ENCODE measurements at places on chromosomes 4 and X.

DNA sequence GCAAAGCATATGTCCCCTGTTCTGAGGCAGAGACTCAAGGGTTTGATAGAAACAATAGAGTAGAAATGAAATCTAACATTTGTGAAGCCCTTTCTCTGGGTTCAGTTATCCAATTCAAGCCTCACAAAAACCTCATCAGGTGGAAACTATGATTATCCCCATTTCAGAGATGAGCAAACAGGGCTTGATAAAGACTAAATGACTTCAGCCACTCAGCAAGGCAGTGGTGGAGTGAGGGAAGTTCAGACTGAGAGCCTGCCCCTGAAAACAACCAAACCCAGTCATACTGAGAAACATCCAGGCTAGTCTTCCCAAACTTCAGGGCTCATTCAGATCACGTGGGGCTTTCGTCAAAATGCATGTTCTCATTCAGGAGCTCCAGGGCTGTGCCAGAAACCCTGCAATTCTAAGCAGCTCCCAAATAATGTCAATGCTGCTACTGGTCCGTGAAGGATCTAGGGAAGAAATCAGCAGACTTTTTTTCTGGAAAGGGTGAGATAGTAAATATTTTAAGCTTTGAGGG, 109.6 kb upstream of the KIT start:
- no peaks in the 10 kb centered on the region for H3K36me3 ChIP-seq
- no peak for DNase-seq
- no peaks in the 10 kb centered on the region for H3K27me3 ChIP-seq
- H3K27ac ChIP-seq = no peak overlapping the region
- H3K4me3 ChIP-seq = no peak overlapping the region

- no peak overlapping the region for H3K27ac ChIP-seq
- DNase-seq = no peak
- no peaks in the 10 kb centered on the region for H3K4me1 ChIP-seq
- no peaks in the 10 kb centered on the region for H3K36me3 ChIP-seq
These were observed 48.8 kb upstream of the FAM9A start for GRCh38 chrX:8849945-8850344.

GRCh38 chrX:103475381-103475780, 43.9 kb downstream of the RAB40A start:
- no peaks in the 10 kb centered on the region for H3K4me1 ChIP-seq
- H3K27ac ChIP-seq = no peak overlapping the region
- H3K36me3 ChIP-seq = no peaks in the 10 kb centered on the region

- H3K4me3 ChIP-seq = no peak overlapping the region
- H3K27me3 ChIP-seq = no peaks in the 10 kb centered on the region
- no peaks in the 10 kb centered on the region for H3K4me1 ChIP-seq
- H3K27ac ChIP-seq = no peak overlapping the region
- peaks cover 2% of the 10 kb centered on the region for H3K36me3 ChIP-seq
These were observed 30.7 kb upstream of the SPON2 start for GRCh38 chr4:1203026-1203616.

DNA sequence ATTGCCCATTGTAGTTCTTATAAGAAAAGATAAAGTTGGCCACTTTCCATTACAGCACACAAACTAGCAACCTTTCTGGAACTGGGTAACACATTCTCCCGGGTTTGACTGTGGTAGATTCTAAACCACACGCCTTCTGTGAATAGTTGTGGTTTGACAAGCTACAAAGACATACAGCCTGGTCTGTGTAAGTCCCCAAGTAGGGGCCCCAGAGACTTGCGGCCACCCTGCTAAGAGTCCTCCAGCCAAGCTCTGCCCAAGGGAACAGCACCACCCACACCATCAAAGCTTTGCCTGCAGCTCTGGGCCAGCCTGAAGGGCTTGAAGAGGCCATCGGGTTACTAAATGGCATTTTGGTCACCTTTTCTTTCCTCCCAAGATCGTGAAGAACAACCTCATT, 203.4 kb downstream of the MAML3 start:
- H3K36me3 ChIP-seq = no peaks in the 10 kb centered on the region
- no peak overlapping the region for H3K4me3 ChIP-seq
- H3K27me3 ChIP-seq = no peaks in the 10 kb centered on the region
- H3K4me1 ChIP-seq = no peaks in the 10 kb centered on the region

GRCh38 chrX:96566878-96567277, 117.8 kb upstream of the DIAPH2 start:
- H3K4me1 ChIP-seq = no peaks in the 10 kb centered on the region
- no peak overlapping the region for H3K27ac ChIP-seq
- peaks cover 8% of the 10 kb centered on the region for H3K36me3 ChIP-seq
- H3K27me3 ChIP-seq = no peaks in the 10 kb centered on the region
- no peak overlapping the region for H3K4me3 ChIP-seq

DNA sequence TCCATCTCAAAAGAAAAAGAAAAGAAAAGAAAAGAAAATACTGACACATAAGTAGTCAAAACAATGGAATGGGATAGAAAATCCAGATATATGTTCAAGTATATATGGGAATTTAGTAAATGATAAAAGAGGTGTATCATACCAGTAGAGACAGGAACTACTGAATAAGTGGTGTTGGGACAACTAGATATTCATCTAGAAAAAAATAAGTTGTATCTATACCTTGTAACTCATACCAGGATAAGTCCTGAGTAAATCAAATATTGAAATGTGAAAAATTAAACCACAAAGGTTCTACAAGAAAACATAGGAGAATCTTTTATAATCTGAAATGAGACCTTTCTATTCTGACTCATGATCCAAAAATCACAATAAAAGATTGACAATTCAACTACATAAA, 58.5 kb downstream of the RBM47 start:
- DNase-seq = no peak
- H3K4me1 ChIP-seq = no peaks in the 10 kb centered on the region
- H3K36me3 ChIP-seq = peaks cover 13% of the 10 kb centered on the region
- H3K4me3 ChIP-seq = no peak overlapping the region
- no peaks in the 10 kb centered on the region for H3K27me3 ChIP-seq
- no peak overlapping the region for H3K27ac ChIP-seq

DNA sequence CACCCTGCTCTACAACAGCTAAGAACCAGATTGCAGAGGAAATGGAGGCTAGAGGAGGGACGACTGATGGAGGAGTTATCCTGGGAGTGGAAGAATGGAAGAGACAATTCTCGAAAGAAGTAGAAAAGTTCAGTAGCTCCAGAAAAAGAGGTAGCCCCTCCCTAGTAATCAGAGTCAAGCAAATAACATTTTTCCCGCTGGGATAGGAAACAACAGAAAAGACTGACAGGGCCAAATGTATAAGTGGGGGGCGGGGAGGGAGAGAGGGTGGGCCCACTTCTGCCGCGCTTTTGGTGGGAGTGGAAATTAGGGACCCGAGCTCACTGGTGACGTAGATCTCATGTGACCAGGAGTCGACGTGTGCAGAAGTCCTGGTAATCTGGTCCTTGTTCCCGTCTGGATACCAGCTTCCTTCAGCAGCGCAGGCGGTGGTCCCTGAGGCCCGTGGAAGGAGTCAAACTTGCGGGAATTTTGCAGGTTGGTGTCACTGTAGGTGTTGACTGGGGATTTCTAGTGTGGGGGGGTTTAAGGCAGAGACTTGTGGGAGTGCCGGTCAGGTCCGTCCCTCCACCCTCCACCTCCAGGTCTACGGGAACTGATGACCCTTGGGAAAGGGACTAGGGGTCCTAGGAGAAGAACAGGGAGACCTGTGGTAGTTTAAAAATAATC, at the start of gene TCEAL9:
Gene TCEAL9 (plus strand): TSS at position 377 of the 669 bp plus-strand sequence. CDS start 1,179 bp downstream, outside the sequence.
- no peaks in the 10 kb centered on the region for H3K27me3 ChIP-seq
- peak; percentile 78 for DNase-seq
- H3K27ac ChIP-seq = peak within 1 kb of the TSS; percentile 37
- H3K36me3 ChIP-seq = no peaks in the 10 kb centered on the region

- peak; percentile 67 for DNase-seq
- no peaks in the 10 kb centered on the region for H3K4me1 ChIP-seq
- H3K4me3 ChIP-seq = peak within 1 kb of the TSS; percentile 91
- H3K27ac ChIP-seq = no peak within 1 kb of the TSS
- no peaks in the 10 kb centered on the region for H3K27me3 ChIP-seq
These were observed at the start of gene TRO for GRCh38 chrX:54920610-54921426. TSS of gene TRO (plus strand) at chrX:54920824. CDS start at chrX:54922247, 1,423 bp downstream.

- no peaks in the 10 kb centered on the region for H3K4me1 ChIP-seq
- no peaks in the 10 kb centered on the region for H3K27me3 ChIP-seq
- peaks cover 39% of the 10 kb centered on the region for H3K36me3 ChIP-seq
These were observed 11.7 kb downstream of the OTUD5 start for GRCh38 chrX:48945517-48946348.

DNA sequence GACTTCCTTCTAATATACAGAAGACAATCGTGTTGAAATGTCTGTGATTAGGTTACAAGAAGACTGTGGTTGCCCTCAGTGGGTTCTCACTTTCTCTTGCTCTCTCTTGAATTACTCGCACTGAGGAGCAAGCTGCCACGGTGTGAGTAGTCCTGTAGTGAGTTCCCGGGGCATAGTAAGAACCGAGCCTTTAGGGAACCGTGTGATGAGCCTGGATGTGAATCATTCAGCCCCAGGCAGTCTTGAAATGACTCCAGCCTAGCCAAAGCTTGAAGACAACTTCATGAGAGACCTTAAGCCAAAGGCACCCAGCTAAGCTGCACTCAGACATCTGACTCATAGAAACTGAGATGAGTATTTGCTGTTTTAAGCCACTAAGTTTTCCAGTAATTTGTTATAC, 292.7 kb downstream of the SPOCK3 start:
- H3K4me3 ChIP-seq = no peak overlapping the region
- DNase-seq = no peak
- H3K27me3 ChIP-seq = no peaks in the 10 kb centered on the region
- H3K27ac ChIP-seq = no peak overlapping the region

GRCh38 chr4:183789657-183790056, 115.5 kb upstream of the STOX2 start:
- H3K27me3 ChIP-seq = no peaks in the 10 kb centered on the region
- no peak overlapping the region for H3K27ac ChIP-seq
- no peak overlapping the region for H3K4me3 ChIP-seq
- H3K4me1 ChIP-seq = no peaks in the 10 kb centered on the region

- H3K27ac ChIP-seq = no peak overlapping the region
- H3K4me1 ChIP-seq = no peaks in the 10 kb centered on the region
- H3K27me3 ChIP-seq = no peaks in the 10 kb centered on the region
- no peak overlapping the region for H3K4me3 ChIP-seq
These were observed 246.7 kb downstream of the PALLD start for GRCh38 chr4:168743601-168744000.

GRCh38 chr4:124884316-124884715, 171.8 kb upstream of the ANKRD50 start:
- no peak for DNase-seq
- no peak overlapping the region for H3K27ac ChIP-seq
- no peaks in the 10 kb centered on the region for H3K27me3 ChIP-seq
- H3K36me3 ChIP-seq = no peaks in the 10 kb centered on the region

DNA sequence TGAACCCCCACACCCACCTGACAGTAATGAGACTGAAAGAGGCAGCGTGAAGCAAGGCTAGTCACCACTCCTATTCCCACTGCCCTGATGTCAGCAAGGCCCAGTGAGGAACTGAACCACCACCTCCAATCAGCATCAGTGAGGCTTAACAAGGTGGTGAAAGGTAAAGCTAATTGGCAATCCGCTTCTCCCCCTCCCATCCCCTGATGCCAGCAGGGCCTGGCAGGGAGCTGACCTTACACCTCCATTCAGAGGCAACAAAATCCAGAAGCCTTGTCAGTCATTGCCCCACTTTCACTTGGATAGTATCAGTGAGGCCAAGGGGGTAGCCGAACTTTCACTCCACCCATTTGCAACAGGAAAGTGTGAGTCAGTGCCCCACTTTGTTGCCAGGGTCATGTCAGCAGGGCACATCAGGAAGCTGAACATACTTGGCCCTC, 60.8 kb downstream of the AWAT2 start:
- H3K4me1 ChIP-seq = no peaks in the 10 kb centered on the region
- H3K36me3 ChIP-seq = no peaks in the 10 kb centered on the region
- no peak overlapping the region for H3K4me3 ChIP-seq

- DNase-seq = no peak
- H3K4me1 ChIP-seq = no peaks in the 10 kb centered on the region
- no peaks in the 10 kb centered on the region for H3K27me3 ChIP-seq
- no peak overlapping the region for H3K27ac ChIP-seq
These were observed 154.7 kb upstream of the BOD1L1 start for GRCh38 chr4:13782231-13782630.

DNA sequence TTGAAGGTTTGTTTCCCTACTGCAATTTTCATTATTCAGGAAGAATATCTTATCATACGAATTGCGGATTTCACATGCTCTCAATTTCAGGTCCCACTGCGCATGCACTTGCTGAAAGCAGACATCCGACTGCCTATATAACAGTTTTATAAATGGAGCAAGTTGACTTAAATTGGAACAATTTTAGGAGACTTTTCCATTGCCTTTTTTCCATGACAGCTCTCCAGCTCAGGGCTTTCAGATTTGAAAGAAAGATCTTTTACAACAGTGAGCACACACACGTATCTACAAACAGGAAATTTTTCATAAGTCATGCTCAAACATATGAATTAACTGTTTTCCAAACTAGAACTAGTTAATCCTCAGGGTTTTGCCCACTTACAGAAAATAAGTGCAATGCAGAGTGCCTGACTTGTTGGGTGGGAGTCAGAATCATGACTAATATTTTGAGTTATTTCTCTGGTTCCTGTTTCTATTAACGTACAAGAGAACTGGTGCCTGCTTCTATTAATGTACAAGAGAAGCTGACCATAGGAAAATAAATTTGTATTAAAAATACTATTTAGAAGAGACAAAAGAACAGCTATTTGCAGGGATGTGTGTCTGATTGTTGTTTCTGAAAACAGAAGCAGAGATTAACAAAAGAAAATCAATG, 137.9 kb downstream of the GPC3 start:
- no peak overlapping the region for H3K4me3 ChIP-seq
- H3K27me3 ChIP-seq = no peaks in the 10 kb centered on the region
- peaks cover 3% of the 10 kb centered on the region for H3K36me3 ChIP-seq
- no peak overlapping the region for H3K27ac ChIP-seq
- no peaks in the 10 kb centered on the region for H3K4me1 ChIP-seq

DNA sequence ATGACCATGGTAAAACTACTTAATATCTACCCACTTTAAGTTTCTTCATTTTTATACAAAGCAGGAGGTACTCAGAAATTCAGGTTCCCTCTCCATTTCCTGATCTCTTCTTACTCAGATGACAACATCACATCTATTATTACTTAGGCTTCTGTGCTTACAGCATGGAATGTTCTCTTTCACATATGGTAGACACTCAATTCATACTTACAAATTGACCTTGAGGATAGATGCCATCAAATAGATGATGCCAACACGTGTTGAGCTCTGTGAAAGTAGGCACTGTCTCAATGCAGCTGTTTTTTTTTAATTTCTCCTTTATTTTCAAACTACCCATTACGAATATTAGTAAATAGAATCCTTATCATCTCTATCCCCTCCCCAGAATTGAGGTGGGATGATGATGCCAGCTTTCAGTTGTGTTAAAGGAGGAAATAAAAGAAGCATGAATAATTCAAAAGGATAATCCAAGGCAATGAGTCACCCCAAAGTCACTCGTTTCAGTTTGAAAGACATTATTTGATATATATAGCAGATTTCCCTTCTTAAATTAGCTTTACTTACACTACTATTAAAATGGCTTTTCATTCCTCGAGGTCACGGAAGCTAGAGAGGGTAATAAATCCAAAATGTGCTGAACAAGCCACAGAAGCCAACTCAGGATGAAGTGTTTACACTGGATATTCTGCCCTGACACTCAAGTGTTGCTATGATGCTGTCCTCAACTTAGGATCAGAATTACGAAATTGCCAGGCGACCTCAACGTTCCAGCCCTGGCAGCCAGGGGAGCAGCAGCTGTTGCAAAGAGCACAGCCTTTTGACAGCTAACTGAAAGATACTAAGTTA, 124.2 kb upstream of the EOLA2 start:
- H3K4me1 ChIP-seq = no peaks in the 10 kb centered on the region
- H3K27me3 ChIP-seq = no peaks in the 10 kb centered on the region
- H3K4me3 ChIP-seq = no peak overlapping the region

All from H9 (cell line).